Kidney (tissue), 22 donors: ENCODE measurements at places on chromosomes 3 and 15. TPM values are rescaled to one million over a fixed set of nuclear protein-coding genes. Genes with fewer than 3 reads are reported as not detected.

The MOBP gene
- polyA plus RNA-seq, result not detected

The LYZL4 gene
- not detected for polyA plus RNA-seq

The GOLGA6A gene
- polyA plus RNA-seq, result not detected

The CPN2 gene
- 15.8 TPM for polyA plus RNA-seq

The ZWILCH gene
- polyA plus RNA-seq, result 3.0 TPM

The DUOXA1 gene
- polyA plus RNA-seq, result 0.52 TPM

The MFGE8 gene
- polyA plus RNA-seq, result 88.0 TPM

The ARHGEF26 gene
- 3.9 TPM for polyA plus RNA-seq

The CCR9 gene
- 0.43 TPM for polyA plus RNA-seq

The GOLGA8J gene
- not detected for polyA plus RNA-seq

The STXBP5L gene
- not detected for polyA plus RNA-seq

The GRK7 gene
- polyA plus RNA-seq, result not detected

The DLEC1 gene
- polyA plus RNA-seq, result 0.52 TPM

The AHSG gene
- polyA plus RNA-seq, result 0.34 TPM

The IL16 gene
- 1.4 TPM for polyA plus RNA-seq

The CCRL2 gene
- 2.1 TPM for polyA plus RNA-seq

The DNAH12 gene
- not detected for polyA plus RNA-seq

The GP5 gene
- not detected for polyA plus RNA-seq

The SPESP1 gene
- 3.7 TPM for polyA plus RNA-seq

The C15orf40 gene
- 44.1 TPM for polyA plus RNA-seq

The MITF gene
- 14.1 TPM for polyA plus RNA-seq

The KBTBD13 gene
- polyA plus RNA-seq, result not detected

The GOLGA6L6 gene
- not detected for polyA plus RNA-seq

The PP2D1 gene
- not detected for polyA plus RNA-seq

The GOLGA6L2 gene
- not detected for polyA plus RNA-seq

The LTK gene
- polyA plus RNA-seq, result 6.7 TPM

The PLA1A gene
- polyA plus RNA-seq, result 10.1 TPM

The RHOV gene
- 4.6 TPM for polyA plus RNA-seq

The POPDC2 gene
- polyA plus RNA-seq, result 7.3 TPM

The IL5RA gene
- 0.22 TPM for polyA plus RNA-seq

The SUSD5 gene
- polyA plus RNA-seq, result 1.2 TPM

The MCTP2 gene
- polyA plus RNA-seq, result 1.2 TPM

The NR2E3 gene
- not detected for polyA plus RNA-seq

The ABHD17C gene
- 20.6 TPM for polyA plus RNA-seq

The SLC22A14 gene
- polyA plus RNA-seq, result 0.75 TPM

The C3orf85 gene
- polyA plus RNA-seq, result 40.4 TPM

The ALS2CL gene
- polyA plus RNA-seq, result 43.0 TPM

The IGF2BP2 gene
- 7.7 TPM for polyA plus RNA-seq

The ZMYND10 gene
- polyA plus RNA-seq, result 10.0 TPM

The KBTBD8 gene
- 0.43 TPM for polyA plus RNA-seq

The CCDC191 gene
- polyA plus RNA-seq, result 3.7 TPM

The SLC15A2 gene
- polyA plus RNA-seq, result 9.0 TPM

The DZIP1L gene
- polyA plus RNA-seq, result 2.9 TPM

The FSIP1 gene
- polyA plus RNA-seq, result 0.75 TPM

The AZI2 gene
- polyA plus RNA-seq, result 38.2 TPM

The TRIP4 gene
- 33.1 TPM for polyA plus RNA-seq

The CADM2 gene
- 0.06 TPM for polyA plus RNA-seq

The ALDH1A3 gene
- 5.4 TPM for polyA plus RNA-seq

The TGM5 gene
- polyA plus RNA-seq, result not detected

The SLC24A5 gene
- not detected for polyA plus RNA-seq

The GMNC gene
- polyA plus RNA-seq, result 2.1 TPM
